ENCODE measurements at places on chromosomes 5 and 9.
A peak's percentile ranks its signal among the peaks of the same experiment; 100 is the strongest.

- DNase-seq, result no peak
Measured at GRCh38 chr5:147045290-147045689, 166.7 kb upstream of the PPP2R2B start.

- DNase-seq, result no peak
Measured at GRCh38 chr5:80763873-80764647, 109.3 kb upstream of the DHFR start.

DNA sequence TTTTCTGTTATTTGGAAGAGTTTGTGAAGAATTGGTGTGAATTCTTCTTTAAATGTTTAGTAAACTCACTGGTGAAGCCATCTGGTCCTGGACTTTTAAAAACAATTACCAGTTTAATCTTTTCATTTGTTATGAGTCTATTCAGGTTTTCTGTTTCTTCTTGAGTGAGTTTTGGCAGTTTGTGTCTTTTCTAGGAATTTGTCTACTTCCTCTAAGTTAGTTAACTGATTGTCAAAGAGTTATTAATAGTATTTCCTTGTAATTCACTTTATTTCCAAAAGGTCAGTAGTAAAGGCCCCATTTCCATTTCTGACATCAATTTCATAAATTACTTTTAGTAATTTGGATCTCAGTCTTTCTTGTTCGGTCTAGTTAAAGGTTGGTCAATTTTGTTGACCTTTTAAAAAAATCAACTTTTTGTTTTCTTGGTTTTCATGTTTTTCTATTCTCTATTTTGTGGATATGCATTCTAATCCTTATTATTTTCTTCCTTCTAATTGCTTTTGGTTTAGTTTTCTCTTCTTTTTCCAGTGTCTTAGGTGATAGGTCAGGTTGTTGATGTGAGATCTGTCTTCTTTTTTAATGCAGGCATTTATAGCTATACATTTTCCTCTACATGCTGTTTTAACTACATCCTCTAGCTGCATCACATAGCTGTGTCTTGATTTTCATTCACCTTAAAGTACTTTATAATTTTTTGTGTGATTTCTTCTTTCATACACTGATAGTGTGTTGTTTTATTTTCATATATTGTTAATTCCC, 7.3 kb upstream of the SMIM3 start:
- no peak for DNase-seq

DNA sequence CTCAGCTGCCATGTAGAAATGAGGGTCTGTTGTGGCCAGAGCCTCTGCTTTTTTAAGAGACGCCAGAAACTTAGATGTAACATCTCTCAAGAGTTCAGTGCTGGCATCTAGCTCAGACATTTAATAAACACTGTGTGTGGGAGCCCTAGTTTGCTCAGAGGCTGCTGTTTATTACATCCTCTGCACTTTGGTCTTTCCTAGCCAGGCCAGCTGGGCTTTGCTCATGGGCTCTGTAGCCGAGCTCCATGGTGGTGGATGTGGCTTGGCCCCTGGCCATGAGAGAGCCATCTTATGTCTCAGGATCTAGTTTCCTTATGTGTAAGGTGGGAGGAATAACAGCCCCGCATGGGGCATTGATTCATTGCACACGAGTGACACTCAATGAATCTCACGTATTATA, 30.0 kb downstream of the ARHGEF37 start:
- no peak for DNase-seq

DNA sequence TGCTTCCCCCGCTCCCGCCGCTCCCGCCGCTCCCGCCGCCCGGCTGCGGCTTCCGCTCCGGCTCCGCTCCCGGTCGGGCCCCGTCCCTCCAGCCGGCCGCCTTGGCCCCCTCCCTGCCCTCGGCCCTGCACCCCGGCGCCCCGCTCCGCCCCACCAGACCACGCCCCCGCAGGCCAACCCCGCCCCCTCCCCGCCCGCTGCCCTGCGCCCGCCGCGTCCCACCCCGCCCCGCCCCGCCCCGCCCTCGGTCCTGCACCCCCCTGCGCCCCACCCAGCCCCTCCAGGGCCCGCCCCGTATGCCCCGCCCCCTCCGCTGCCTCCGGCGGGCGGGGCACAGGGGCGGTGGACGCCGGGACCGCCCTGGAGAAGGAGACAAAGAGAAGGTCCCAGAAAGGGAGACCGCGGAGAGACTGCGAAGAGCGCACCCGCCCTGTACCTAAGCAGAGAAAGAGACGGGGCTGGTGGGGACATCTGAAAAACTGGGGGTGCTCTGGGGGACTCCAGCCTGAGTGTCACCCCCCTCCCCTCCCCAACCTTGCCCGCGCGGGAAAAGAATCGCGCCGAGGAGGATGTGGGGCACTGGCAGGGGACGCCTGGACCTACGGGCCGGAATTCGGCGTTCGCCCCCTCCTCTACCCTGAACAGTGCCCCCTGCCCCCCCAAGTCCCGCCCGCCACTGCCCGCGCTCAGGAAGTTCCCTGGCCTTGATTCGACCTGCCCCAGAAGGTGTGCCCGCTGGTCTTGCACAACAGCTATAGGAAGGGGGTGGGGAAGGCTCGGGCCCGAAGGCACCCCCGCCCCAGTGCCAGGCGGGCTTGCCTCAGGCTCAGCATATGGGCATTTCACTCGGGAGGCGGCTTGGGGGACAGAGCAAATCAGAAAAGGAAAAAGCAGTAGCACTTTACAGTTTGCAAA, 42.8 kb upstream of the STXBP1 start:
- DNase-seq, result no peak

DNA sequence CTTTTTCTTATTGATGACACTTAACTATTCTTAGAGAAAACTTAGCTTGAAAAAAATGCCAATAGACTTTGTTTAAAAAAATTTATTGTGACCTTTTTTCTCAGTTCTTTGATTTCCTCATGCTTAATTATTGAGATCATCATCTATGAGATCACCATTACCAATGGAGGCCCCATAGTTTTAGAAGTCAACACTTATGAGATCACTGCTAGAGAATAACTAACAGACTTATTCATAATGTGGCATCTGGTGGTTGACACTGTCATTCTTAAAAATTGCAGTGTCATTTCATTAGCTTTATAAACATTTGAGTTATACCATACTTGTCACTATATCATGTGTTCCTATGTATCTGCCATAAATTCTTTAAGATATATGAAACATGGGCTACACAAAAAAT, 14.9 kb upstream of the FEM1C start:
- DNase-seq, result no peak

GRCh38 chr5:78671609-78672008, 23.0 kb upstream of the LHFPL2 start:
- DNase-seq, result no peak

DNA sequence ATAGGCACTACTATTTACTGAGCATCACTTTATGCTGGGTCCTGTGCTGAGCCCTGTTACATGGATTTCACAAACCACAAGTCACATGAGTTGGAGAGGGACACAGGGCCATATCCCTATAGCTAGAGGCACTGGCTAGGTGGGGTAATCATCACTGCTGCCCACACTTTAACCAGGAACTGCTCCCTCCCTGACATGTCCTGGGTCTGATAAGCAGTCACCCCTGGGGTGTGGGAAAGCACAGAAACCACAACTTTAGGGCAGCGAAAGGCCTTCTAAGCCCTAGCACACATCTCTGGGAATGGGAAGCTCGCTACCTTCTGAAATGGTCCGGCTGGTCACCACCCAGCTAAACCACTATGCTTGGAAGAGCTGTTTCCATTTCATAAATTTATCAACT, 15.0 kb downstream of the TBC1D2 start:
- DNase-seq, result no peak

- peak; percentile 37 for DNase-seq
Measured at GRCh38 chr5:140118302-140118936, 4.5 kb downstream of the PURA start.

GRCh38 chr5:5464036-5464715, 41.7 kb downstream of the ICE1 start:
- DNase-seq, result no peak

DNA sequence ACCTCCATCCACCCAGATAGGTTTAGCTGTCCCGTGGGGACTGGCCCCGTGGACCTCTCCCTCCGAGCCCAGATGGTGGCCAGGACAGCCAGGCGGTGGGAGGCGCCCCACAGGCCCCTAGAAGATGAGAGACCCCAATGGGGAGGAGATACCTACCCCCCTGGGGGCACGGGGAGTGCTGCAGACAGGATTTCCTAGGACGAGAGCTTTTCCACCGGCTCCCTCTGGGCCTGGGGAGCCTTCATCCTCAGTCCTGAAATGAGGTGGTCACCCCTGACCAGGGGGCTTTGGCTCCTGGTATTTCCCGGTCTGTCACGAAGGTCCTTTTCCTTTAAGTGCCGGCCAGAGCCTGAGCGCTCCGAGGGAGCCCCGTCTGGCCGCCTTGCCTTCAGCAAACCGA, 46.8 kb downstream of the MRPL36 start:
- no peak for DNase-seq

- DNase-seq, result no peak
Measured at GRCh38 chr5:17819783-17820182, 185.5 kb downstream of the TAF11L14 start.

- DNase-seq, result no peak
Measured at GRCh38 chr5:92939428-92939827, 641.6 kb downstream of the NR2F1-AS1 start.

- no peak for DNase-seq
Measured at GRCh38 chr9:137449931-137450538, 8.9 kb upstream of the ENTPD8 start.

DNA sequence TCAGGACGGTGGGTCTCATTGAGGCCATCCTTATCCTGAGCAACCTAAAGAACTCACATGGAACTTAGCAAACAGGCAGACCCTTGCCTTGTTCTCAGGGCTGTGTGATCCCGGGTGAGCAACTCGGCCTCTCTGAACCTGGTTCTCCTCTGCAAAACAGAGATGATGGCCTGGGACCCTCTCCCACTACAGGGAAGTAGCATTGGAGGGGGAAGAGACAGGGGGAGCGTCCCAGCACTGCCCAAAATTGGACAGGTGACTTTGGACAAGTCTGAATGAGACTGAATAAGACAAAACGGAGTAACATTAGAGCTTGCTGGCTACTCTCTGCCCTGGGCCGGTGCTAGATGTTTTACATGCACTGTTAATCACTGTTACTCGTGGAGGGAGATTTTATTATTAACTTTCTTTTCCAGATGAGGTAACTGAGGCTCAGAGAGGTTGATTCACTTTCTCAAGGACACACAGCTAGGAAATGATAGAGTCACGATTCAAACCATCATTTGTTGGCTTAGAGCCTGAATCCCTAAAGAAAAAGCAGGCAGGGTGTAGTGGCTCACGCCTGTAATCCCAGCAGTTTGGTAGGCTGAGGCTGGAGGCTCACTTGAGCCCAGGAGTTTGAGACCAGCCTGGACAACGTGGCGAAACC, 136.4 kb downstream of the C9orf50 start:
- DNase-seq, result no peak

DNA sequence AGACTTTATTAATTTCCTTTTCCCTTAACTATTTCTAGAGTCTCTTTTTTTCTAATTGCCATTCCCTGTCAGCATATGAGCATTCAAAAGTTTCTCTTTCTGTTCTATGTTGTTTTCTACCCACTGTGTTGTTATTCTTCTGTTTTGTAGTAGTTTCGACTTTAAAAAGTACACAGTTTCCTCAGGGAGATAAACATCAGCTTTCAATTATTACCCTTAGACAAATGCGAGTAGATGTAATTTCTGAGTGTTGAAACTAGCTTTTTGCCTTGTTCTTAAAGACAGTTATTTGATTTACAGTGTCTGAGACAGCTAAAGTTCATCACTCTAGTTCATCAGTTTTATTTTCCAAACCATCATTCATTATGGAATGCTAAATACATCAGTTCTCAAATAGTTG, 19.5 kb downstream of the MTREX start:
- no peak for DNase-seq

DNA sequence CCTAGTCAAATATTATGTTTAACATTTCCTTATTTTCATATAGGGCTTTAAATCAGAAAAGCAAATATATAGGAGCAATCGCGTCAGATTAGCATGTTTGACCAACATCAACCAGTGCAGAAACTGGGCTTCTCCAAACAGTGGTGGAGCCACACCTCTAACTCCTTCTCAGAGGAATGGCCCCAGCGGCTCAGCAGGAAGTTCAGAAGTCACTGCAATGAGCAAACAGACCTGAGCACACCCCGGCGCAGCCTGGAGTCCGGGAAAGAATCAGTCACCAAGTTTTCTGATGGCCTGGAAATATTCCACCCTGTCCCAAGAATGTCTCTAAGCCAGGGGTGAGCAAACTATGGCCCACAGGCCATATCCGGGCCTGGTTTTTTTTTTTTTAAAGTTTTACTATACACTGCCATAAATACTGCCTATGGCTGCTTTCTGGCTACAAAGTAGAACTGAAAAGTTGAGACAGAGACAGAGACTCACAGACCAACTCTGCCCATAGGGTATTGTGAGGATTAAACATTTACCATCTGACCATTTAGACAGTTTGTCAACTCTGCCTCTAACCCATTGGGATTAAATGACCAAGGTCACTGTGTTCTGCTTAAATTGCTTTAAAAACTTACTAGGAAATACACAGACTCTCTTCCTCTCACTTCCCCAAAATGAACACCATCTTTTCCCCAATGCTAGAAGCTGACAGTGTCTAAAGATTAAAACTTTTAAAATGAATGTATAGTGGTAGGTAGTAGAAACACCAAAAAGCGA, 5.4 kb downstream of the GOLM1 start:
- DNase-seq, result peak; percentile 64

DNA sequence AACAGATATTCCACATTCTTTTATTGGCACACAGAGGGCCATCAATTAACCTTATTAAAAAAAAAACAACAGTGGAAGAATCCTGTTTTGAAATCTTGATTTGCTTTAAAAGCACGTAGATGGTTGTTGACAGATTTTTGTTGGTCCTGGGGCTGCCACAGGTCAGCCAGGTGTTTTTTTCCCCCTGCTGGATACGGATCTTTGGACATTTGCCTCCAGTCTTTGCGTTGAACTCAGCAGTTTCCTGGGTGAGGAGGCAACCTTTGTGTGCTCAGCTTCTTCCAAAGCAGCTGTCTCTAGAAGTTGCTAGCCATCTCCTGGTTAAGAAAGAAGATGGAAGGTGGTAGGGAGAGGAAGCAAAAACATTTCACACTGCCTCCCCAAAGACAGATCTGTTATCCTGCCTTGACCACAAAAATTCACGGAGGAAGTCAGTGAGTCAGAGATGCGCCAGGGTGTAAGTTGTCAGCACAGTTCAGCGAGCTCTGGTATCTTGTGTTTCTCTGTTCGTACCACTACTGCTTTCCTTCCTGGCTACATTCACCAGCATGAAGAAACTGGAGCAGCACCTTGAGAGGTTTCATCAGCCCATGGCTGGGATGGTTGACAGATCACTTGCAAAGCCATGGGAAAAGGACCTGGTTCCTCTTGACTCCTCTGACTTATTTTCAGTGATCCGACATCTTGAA, 207.3 kb downstream of the ARHGAP26 start:
- DNase-seq, result no peak

GRCh38 chr9:79120533-79120932, 451.2 kb upstream of the TLE4 start:
- DNase-seq, result no peak

All from NCI-H526 (cell line).